ENCODE measurements at places on chromosomes 11 and 22.
A peak's percentile ranks its signal among the peaks of the same experiment; 100 is the strongest.

DNA sequence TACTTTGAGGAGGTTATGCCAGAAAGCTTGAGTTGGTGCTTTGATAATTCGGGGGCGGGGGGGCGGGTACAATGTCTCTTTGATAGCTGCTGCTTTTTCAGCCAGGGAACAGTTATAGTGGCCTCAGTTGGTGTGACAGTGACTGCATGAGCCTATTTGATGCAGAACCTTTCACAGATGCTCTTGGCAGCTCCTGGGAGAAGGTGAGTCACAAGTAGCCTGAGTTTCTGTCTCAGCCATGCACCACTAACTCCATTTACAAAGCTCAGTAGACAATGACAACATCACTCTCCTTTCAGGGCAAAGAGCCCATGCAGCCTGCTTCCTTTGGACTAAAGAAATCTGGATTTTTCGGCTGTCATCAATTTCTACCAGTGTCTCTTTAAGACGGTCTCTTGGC lies 42.1 kb upstream of the SEZ6L start:
- DNase-seq, result no peak

- no peak for DNase-seq
Measured at GRCh38 chr11:61766353-61766841, 14.0 kb downstream of the MYRF start.

- DNase-seq, result no peak
Measured at GRCh38 chr11:1310772-1311468, 1.5 kb upstream of the TOLLIP start.

GRCh38 chr11:70568814-70569617 lies 170.7 kb downstream of the CTTN start:
- DNase-seq, result no peak

- no peak for DNase-seq
Measured at GRCh38 chr11:40291329-40291728, 1168.1 kb downstream of the LRRC4C start.

GRCh38 chr22:47997052-47997590 lies 1234.7 kb downstream of the TBC1D22A start:
- no peak for DNase-seq

- DNase-seq, result no peak
Measured at GRCh38 chr11:93493252-93493897, 49.8 kb downstream of the SMCO4 start.

- DNase-seq, result no peak
Measured at GRCh38 chr11:12798609-12799011, 124.4 kb downstream of the TEAD1 start.

DNA sequence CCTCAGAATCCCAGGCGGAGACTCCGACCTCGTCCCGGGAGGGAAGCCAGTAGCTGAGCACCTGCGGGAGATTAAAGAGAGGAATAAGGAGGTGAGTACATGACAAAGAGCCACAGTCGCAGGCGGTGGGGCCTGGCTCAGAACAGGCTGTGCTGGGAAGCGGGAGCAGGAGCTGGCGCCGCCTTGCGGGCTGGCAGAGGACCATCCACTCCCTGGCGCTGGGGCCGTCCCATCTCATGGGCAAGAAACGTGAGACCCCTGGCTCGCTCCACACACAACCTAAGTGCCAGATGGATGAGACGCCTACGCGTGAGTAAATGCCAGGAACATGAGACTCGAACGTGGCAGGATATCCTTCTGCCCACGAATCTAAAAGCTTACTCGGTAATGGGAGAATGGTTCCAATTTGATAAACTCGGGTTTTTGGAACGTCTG lies 6.3 kb downstream of the CEND1 start:
- peak; percentile 32 for DNase-seq

DNA sequence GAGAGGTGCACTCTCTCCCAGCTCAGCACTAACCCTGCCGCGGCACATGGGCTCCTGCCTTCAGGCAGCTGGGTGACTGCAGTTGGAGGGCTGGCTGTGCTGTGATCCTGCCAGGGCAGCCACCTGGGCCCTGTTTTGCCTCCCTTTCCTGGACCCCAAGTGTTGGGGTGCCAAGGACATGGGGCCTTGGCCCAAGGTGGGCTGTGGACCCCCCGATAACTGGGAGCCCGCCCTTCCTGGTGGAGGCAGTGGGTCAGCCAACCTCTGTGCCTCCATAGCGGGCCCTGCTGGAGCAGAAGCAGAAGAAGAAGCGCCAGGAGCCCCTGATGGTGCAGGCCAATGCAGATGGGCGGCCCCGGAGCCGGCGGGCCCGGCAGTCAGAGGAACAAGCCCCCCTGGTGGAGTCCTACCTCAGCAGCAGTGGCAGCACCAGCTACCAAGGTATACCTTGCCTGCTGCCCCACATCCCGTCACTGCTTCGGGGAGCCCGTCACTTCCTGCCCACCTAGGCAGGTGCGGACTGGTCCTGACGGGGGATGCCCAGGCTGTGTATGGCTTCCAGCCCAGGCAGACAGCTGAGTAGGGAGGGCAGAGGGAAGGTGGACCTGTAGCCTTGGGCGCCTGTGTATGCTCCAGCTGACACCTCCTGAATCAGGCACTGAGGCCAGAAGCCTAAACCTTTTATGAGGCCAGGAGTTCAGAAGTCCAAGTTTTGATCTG lies 8.9 kb downstream of the TUB start:
- no peak for DNase-seq

DNA sequence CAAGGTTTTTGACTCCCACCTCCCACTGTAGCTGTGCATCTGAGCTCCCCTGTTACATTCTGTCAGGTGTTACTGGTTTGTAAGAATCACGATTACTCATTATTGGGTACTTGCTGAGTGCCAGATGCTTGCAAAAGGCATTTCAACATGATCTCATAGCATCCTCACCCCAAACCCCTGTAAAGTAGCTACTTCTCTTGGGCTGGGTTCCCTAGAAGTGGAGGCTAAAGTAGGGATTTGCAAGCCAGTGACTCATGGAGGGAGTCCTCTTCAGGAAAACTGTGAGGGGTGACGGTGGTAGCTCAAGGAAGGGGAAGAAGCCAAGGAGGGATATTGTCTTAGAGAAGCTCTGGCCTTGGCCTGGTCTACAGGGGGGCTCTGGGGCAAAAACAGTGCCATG lies 78.6 kb downstream of the TIMP3 start:
- no peak for DNase-seq

- DNase-seq, result no peak
Measured at GRCh38 chr11:94178331-94178730, 49.7 kb downstream of the PANX1 start.

DNA sequence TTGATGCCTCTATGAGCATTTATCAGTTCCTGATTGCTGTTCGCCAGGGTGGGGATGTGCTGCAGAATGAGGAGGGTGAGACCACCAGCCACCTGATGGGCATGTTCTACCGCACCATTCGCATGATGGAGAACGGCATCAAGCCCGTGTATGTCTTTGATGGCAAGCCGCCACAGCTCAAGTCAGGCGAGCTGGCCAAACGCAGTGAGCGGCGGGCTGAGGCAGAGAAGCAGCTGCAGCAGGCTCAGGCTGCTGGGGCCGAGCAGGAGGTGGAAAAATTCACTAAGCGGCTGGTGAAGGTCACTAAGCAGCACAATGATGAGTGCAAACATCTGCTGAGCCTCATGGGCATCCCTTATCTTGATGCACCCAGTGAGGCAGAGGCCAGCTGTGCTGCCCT lies 2.7 kb downstream of the FEN1 start:
- no peak for DNase-seq

GRCh38 chr11:75160220-75160757 lies 9.4 kb downstream of the SLCO2B1 start:
- DNase-seq, result no peak

GRCh38 chr11:68927280-68928135 lies 23.8 kb downstream of the IGHMBP2 start:
- peak; percentile 35 for DNase-seq

DNA sequence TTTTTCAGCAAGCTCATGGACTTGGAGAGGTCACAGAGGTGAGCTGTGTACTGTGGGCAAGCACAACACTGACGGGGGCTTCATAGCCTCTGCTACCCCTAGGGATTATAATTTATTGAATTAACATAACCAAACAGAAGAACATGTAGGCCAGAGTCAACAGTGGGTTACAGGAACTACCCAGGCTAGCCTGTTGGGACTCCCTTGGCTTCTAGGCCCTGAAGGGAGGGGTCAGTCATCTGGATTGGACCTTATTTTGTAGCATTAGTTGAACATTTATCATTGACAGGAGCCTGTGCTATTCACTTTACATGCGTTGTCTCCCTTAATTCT lies 56.9 kb downstream of the KREMEN1 start:
- no peak for DNase-seq

DNA sequence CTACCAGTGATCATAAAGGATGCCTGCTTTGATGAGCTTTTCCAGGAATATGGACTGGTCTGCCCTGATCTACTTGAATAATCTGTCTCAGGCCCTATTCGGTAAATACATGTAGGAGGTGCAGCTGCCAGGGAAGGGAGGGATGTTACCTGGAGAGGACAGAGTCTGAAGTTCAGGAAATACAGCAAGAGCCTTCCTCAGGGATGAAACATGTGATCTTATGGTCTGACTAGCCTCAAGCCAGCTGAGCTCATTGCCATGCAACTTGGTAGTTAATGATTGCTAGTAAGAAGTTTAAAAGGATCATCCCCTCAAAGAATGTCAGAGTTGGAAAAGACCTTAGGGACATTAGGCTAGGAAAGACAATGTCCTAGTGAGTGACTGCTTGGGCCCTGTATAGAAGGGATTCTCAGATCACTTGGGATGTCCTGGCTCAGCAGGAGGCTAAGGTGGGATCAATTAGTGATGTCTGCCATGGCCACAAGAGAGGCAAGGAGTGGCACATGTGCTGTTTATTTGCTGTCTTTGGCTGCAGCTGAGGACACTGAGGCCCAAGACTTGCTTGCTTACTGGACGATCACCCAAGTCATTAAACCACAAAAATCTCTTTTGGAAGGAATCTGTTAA lies 18.5 kb downstream of the PTPRJ start:
- no peak for DNase-seq

DNA sequence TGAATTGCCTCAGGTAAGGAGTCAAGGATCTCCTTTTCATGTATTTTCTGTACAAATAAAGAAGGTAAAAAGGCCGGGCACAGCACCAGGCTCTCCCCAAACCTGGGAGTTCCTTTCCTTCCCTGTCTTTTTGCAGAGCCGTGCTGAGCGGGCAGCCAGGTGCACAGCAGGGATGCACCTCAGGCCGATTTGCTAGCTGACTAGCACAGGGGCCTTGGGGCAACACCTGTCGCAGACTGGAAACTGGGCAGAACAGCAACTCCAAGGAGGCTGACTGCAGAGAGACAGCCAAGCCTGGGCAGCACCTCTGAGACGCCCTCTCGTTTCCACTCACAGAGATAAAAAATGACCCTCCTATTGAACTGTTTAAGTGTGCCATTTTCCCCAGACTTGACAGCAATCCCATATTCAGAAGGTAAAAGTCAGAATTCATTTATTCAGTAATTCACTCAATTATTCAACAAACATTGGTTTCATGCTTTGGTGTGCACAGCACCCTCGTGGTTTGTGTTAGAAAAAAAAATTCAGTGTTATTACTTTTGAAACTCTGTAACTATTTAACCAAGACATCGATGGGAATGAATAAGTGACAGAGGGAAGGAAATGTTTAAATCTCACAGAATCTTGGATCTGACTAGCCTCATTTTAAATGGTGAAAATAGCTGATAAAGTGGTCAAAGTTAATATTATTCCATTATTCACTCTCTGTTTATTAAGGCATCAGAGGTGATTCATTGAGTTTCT lies 120.9 kb downstream of the GALNT18 start:
- DNase-seq, result no peak

DNA sequence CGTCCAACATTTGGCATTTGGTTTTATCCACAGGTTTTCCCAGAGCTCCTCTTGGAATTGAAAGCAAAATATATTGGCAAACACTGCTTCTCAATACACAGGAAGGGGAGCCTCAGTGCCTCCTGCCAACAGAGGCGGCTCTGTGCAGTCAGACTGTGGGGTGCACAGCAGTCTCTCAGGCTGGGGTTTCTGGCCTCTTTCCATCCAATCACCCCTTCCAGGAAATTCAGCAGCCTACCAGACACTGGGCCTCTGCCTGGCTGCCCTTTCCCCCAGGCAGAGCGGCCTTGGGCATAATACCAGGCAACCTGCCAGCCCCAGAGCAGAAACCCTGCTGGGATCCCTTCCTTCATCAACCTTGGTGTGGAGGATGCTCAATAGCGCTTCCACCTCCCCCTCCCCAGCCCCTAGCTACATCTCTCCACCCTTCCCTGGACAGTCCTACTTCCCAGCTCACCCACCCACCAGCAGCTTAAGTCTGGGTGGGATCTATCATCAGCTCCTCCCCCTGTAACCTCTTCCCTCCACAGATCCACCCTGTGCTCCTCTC lies 17.8 kb upstream of the RAPSN start:
- peak; percentile 33 for DNase-seq

DNA sequence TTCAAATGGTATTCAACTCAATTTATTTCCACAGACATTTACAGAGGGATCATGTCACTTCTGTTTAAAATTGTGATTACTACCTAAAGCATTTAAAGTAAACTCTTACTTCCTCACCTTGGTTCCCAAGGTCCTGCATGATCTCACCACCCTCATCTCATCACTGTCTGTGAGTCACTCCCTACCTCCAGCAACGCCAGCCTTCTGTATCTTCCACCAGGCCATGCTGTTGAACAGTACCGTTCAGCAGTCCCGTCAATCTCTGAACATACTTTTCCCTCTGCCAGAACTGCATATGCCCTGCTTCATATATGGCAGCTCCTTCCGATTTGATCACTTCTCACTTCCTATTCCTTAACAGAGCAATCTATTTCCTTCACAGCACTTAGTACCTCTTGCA lies 2.0 kb downstream of the FBXO3 start:
- no peak for DNase-seq

DNA sequence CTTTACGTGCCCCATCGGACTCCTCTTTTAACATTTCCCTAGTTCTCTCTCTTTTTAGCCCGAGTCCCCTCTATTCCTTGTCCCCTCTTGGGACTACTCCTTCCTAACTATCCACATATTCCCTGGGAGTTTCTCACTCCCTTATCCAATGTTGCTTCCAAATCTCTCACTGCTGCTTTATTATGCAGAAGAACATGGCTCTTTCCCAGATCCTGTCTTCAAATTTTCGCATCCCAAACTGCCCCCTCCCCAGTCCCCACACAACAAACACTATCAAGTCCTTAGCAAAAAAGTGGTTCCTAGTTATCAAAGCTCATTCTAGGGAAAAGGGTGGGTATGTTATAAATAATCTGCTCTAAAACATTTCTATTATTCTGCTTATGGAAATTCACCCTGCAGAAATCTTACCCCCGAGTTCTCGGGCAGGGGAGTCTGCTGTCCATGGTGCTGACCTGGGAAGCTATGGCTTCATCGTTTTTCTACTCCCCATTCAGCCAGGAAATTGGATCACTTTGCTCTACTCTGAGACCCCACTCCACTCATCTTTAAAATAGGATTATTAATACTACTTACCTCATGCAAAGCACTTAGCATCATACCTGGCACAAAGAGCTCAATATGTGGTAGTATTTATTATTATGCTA lies 393.5 kb downstream of the BUD13 start:
- peak; percentile 13 for DNase-seq
